ENCODE measurements at places on chromosomes 5 and 9. TPM values are rescaled to one million over a fixed set of nuclear protein-coding genes. Genes with fewer than 3 reads are reported as not detected.
A peak's percentile ranks its signal among the peaks of the same experiment; 100 is the strongest.

Gene GDA
- not detected for total RNA-seq

Gene PROP1
- total RNA-seq: not detected

Gene SHISAL2B
- not detected for total RNA-seq

Gene TAF11L5
- not detected for total RNA-seq

Gene PFN3
- not detected for total RNA-seq

Gene C5orf52
- total RNA-seq: not detected

Gene CER1
- total RNA-seq: not detected

Gene SLCO4C1
- 0.07 TPM for total RNA-seq

Gene TMC1
- not detected for total RNA-seq

Gene ANXA1
- total RNA-seq: 19.9 TPM

Gene OTP
- not detected for total RNA-seq

Gene UGCG
- 10.5 TPM for total RNA-seq

GRCh38 chr5:170117736-170118135 is 12.0 kb downstream of the FOXI1 start:
- DNase-seq: no peak

- no peak for DNase-seq
Measured at GRCh38 chr9:135227641-135228251, 140.3 kb downstream of the OLFM1 start.

DNA sequence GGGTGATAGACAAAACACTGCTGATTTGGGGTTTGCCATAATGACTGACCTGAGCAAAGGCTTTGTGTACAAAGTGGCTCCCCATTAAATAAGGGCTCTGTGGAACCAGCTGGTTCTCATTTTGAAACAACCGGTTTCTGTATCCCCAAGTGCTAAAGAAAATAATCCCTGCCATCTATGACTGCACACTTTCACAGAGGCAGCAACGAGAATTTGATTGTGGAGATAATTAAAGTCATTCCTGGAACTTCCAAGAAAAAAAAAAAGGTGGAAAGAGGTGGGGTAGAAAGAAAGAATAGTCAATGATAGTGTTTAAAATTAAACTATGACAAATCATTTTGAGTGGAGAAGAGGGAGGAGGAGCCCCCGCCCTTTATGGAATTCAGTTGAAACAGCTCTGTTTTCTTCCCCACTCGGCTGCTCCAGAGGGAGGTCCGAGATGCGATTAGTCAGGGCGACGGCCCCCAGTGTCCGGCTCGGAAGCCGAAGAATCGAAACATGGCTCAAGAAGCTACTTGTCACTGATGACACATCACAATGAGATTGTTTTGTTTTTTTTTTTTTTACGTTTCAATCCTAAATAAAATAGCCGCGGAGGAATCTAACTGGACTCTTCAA is 38.4 kb downstream of the EBF1 start:
- DNase-seq: no peak

DNA sequence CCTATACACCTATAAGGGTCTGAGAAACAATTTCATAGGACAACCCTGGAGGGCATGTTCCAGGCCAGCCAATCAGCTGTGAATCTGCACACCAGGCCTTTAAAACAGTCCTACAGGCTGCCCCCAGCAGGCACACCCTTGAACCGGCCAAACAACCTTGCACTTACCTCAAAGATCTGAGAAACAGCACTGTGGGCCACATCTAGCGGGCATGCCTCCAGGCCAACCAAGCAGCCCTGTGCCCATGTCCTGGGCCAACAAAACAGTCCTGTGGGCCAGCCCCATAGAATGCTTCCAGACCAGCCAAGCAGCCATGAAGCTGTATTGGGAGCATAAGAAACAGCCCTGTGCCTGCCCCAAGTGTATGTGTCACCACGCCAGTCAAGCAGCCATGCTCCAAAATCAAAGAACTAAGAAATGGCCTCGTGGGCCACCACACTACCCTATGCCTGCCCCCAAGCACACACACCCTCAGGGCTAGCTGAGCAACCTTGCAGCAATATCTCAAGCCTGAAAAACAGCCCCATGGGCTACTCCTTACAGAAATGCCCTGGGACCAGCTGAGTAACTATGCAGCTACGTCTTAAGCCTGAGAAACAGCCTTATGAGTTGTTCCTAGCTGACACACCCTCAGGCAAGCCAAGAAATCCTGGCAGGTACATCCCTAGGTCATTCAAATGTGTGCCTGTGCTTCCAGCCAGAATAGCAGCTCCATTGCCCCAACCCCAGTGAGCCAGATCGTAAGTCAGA is 2243.8 kb upstream of the C9orf72 start:
- DNase-seq: no peak

- no peak for DNase-seq
Measured at GRCh38 chr9:80874276-80874675, 815.1 kb downstream of the TLE1 start.

- no peak for DNase-seq
Measured at GRCh38 chr5:124262470-124262869, 484.0 kb downstream of the ZNF608 start.

- no peak for DNase-seq
Measured at GRCh38 chr9:35257986-35258659, 96.3 kb downstream of the UNC13B start.

GRCh38 chr5:74081126-74081525 is 455.1 kb downstream of the ARHGEF28 start:
- no peak for DNase-seq

- DNase-seq: no peak
Measured at GRCh38 chr9:95752129-95752731, 123.3 kb upstream of the ERCC6L2 start.

GRCh38 chr9:109250771-109251079 is 70.1 kb downstream of the EPB41L4B start:
- DNase-seq: no peak

- no peak for DNase-seq
Measured at GRCh38 chr5:133081703-133082102, 29.9 kb downstream of the HSPA4 start.

GRCh38 chr9:135989722-135990467 is 28.7 kb upstream of the UBAC1 start:
- peak; percentile 66 for DNase-seq

DNA sequence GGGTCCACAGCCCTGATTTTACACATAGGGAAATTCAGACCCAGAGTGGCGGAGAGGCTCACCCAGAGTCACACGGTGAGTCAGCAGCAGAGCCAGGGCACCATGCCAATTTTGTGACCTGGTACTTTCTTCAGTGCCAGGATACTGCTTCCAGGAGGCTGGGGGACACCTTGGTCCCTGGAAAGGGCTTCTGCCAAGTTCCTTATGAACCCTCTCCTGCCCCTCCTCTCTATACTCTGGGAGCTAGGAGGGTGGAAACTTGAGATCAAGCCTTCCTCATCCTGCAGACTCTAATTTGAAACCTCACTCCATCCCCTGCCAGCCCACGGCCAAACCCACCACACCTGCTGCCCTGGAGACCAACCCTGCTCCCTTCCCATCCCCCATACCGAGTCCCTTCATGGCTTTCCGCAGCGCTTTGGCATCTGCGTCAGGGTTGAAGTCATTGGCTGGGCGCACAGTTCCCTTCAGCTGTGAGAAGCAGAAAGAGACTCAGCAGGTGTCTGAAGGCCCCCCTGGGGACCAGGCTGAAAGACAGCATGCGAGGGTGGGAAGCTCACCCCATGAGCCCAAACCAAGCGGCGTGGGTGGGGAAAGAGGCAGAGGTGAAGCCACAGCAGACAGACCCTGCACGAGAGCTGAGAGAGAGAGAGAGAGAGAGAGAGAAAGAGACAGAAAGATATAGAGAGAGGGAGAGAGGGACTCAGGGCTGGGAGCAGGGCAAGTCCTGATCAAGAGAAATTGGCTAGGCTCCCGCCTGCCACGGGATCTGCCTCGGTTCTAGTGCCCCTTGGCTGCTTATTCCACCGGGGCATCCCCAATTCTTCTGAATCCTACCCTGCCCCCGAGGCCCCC is 33.5 kb downstream of the ANXA6 start:
- peak; percentile 76 for DNase-seq

- DNase-seq: no peak
Measured at GRCh38 chr9:33229359-33230114, 10.4 kb upstream of the SPINK4 start.

Measured in activated naive CD4-positive, alpha-beta T cell treated with anti-CD3 and anti-CD28 coated beads for 36 hours (primary cell).